ENCODE measurements at places on chromosomes 2 and 18.

DNA sequence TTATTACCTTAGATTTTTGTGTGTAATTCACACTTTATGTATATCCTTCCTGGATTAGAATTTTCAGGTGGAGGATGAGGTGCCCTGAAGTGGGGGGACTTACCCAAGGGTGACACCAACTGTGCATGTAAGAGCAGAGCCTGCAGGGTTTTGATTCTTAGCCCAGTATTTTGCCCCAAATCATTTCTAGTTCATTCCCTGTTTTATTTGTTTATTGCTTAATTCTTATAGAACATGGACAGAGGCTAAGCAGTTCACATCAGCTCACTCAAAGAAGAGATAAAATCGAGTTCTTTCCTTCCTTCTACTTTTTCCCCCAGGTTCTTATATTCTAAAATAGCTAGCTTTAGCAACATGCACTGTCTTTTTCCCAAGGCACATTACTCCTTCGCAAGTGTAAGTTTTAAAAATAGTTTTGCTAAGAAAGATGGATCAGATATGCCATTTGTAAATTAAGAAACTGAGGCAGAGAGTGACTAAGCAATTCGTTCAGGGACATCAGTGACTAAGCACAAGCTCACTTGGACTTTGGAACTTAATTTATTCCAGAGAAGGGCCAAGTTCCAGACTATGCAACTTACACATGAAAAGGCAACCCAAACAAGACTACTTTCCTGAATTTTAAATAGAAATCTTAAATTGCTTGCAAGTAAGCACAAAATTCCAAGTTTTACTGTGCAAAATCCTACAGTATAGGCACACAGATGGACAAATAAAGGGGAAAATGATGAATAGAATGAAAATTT, 427.9 kb upstream of the POU3F3 start:
- no peak for DNase-seq

DNA sequence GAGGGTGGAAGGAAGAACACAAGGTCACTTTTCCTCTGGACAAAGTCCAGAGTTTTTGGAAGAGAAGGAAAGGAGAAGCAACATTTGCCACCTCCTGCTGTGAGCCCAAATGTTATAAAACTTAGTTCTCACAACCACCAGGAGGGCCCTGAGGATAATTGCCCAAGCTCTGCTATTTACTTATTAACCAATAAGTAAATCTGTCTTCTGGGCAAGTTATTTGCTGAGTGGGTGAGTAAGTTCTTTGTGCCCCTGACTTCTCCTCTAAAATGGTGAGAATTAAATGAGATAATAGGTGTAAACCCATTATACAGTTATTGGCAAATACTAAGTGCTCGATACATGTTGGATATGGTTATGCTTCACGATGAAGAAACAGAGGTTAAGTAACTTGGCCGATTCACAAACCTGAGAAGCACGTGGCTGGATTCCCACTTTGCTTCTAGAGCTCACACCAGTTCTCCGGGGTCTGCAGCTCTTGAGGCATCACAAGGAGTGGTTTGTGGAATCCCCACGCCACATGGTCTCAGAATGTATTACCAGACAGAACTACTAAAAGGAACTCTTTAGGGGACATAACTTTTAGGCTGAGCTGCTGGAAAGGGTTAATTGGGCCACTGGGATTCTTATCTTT, 164.1 kb downstream of the MYCN start:
- no peak for DNase-seq

GRCh38 chr18:34921811-34922385, 119.3 kb upstream of the MAPRE2 start:
- DNase-seq: no peak

GRCh38 chr2:217617616-217618022, 385.2 kb downstream of the TNS1 start:
- no peak for DNase-seq

GRCh38 chr2:103959174-103960128, 894.5 kb upstream of the POU3F3 start:
- DNase-seq: peak; percentile 24

- DNase-seq: no peak
Observed at GRCh38 chr2:30367232-30368070, 79.6 kb upstream of the LCLAT1 start.

DNA sequence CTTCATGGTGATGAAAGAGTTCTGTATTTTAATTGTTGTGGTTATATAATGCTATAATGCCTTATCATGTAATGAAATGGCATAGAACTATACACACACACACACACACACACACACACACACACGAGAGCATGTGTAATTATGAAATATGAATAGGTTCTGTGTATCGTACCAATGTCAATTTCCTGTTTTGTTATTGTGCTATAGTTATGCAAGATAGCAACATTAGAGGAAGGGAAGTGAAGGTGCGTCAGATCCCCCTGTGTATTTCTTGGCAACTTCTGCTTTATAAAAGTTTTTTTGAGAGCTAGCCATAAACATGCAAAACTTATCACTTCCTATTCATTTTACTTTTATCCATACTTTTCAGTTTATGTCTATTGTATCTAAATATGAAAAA, 60.7 kb upstream of the ARHGAP15 start:
- no peak for DNase-seq

- DNase-seq: peak; percentile 95
Observed at GRCh38 chr18:76565238-76566173, 70.5 kb upstream of the ZNF516 start.

DNA sequence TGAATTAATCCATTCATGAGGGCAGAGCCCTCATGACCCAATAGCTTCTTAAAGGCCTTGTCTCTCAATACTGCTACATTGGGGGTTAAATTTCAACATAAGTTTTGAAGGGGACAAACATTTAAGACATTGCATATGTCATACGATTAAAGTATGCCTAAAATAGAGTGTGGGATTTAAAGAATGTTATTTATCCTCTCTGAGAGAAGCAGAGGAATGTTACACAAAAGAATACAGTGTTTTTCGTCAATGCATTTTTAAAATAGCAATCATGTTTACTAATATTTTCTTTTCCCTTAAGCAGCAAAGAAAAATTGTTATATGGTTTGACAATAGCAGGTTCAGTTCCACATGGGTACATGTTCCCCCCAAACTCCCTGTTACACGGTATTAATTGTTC, 363.1 kb downstream of the NUP35 start:
- DNase-seq: no peak

- DNase-seq: peak; percentile 36
Observed at GRCh38 chr18:23281626-23282436, 146.5 kb downstream of the CABLES1 start.

GRCh38 chr18:23864624-23865023, 149.9 kb upstream of the TTC39C start:
- no peak for DNase-seq

DNA sequence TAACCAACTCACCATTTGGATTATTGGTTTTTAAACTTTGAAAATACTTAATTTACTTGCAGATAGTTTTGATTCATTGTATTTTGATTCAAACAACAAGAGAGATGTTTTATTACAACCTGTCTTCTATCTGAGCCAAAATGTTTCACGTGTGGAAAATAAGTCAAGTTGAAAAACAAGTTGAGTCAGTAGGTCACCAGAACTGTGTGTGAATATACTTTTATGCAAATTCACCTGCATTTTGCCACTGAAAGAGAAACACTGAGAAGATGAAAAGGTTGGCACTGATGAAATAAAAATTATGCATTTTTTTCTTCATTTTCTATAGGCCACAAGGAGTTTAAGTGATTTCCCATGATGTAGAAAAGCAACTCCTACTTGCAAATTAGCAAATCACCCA, 68.3 kb downstream of the ICOS start:
- DNase-seq: no peak

- DNase-seq: no peak
Observed at GRCh38 chr2:16102358-16102975, 162.1 kb downstream of the MYCN start.

DNA sequence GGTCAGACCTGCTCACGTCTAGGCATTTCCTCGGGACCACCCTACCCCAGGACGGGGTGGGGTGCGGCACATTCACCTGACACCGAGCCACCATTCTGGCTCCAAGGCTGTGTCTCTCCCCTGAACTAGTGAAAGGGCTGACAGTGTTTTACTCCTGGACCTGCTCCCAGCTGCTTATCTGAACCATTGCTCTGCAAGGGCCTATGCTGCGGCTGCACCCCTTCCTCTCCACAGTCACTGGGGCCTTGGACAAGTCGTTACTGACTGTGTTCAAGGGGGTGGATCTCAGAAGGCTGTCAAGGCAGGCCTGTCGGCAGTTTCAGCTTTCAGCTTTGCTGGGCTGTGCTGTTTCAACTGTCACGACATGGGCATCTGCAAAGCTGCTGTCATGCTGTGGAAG, 11.7 kb downstream of the CREG2 start:
- DNase-seq: no peak

- no peak for DNase-seq
Observed at GRCh38 chr18:10591896-10592295, 66.1 kb downstream of the NAPG start.

- DNase-seq: no peak
Observed at GRCh38 chr18:59621027-59621426, 76.2 kb downstream of the CCBE1 start.

DNA sequence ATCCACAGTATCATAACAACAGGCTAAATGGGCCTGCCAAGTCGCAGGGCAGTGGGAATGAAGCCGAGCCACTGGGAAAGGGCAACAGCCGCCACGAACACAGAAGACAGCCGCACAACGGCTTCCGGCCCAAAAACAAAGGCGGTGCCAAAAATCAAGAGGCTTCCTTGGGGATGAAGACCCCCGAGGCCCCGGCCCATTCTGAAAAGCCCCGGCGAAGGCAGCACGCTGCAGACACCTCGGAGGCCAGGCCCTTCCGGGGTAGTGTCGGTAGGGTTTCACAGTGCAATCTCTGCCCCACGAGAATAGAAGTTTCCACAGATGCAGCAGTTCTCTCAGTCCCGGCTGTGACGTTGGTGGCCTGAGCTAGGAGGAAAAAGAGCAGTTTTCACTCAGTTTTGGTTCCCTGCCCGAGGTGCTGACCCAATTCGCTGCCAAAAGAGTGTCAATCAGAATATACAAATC, 32.2 kb downstream of the KCTD18 start:
- DNase-seq: no peak

DNA sequence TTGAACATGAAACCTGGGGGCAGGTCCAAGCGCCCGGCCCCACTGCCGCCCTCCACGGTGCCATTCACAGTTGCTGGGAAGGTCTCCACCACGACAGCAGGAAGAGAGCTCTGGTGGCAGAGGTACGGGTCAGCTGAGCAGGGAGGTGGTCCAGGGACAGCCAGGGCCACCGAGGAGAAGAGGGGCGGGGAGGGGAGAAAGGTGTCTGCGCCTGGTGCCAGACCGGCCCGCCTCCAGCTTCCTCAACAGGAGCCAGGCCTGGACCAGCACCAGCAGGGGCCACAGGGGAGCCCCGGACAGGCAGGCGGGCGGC, 56.2 kb downstream of the BIN1 start:
- peak; percentile 81 for DNase-seq

DNA sequence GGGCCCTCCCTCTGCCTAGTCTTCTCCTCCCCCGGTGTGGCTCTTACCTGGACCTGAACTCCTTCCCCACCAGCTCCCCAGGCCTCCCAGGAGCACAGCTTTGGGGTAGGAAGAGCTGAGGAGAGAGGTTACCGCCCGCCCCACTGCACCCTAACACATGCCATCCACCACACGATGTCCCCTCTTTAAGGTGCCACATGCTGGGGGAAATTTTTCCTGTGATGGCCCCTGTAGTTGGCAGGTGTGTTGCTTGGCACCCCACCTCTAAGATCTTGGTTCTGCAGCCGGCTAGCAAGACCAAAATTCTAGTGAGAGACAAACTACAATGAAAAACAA, 6.9 kb upstream of the TEX261 start:
- no peak for DNase-seq

DNA sequence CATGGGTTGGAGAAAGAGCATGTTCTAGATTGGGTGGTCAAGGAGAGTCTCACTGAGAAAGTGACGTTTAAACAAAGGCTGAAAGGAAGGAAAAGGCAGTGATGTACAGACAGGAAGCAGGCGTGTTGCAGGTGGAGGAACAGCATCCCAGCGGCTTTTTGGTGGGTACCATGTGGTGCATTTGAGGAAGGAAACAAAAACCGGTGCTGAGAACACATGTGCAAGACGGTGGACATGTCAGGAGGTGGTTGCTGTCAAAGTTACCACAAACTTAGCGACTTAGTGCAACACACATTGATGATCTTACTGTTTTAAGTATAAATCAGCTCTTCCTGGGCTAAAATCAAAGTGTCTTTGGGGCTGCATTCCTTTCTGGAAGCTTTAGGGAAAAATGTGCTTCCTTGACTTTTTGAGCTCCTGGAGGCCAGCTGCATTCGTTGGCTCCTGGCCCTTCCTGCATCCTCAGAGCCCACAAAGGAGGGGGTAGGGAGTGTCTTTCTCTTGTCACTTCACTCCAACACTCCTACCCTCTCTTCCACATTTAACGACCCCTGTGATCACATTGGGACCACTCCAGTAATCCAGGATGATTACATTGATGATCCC, 380.6 kb downstream of the FBXO15 start:
- DNase-seq: no peak

DNA sequence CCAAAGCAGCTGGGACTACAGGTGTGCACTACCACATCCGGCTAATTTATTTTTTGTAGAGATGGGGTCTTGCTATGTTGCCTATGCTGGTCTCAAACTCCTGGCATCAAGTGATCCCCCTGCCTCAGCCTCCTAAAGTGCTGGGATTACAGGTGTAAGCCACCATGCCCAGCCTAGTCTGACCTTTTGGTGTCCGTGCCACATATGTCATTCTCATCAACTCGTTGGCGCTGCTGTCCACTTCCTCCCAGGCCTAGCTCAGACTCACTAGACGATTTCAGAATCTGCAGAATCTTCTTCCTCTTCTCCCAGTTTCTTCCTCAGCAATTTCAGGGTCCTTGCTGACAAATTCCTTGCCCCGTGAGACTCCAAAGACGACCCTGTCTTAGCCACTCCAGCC, 39.8 kb upstream of the DNMT3A start:
- DNase-seq: peak; percentile 62

- no peak for DNase-seq
Observed at GRCh38 chr18:60534538-60534937, 162.0 kb upstream of the MC4R start.

- DNase-seq: no peak
Observed at GRCh38 chr2:15677141-15677843, 85.6 kb downstream of the DDX1 start.

DNA sequence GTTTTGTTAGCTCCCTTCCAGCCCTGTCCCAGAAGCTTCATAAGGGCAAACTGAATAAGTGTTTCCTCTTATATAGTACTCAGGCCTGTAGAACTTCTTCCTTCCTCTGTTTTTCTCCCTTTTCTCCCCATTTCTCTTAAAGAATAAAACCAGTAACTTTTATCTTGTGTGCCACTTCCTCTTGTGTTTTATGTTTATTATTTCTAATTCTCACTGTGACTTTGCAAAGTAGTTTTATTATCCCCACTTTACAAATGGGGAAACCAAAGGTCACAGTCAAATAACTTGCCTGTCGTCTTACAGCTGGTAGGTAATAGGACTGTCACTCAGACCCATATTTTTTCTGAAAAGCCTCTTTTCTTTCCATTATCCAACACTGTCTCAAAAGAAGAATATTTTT, 42.4 kb downstream of the RBBP8 start:
- DNase-seq: no peak

- DNase-seq: peak; percentile 75
Observed at GRCh38 chr2:37377187-37377532, 32.7 kb downstream of the QPCT start.

Data from lower leg skin (tissue), 4 donors.